ENCODE measurements at places on chromosomes 12 and 14.

- no peak for DNase-seq
Observed at GRCh38 chr12:43079476-43079875, 472.5 kb downstream of the ADAMTS20 start.

- no peak for DNase-seq
Observed at GRCh38 chr14:34251662-34252061, 210.4 kb downstream of the SPTSSA start.

DNA sequence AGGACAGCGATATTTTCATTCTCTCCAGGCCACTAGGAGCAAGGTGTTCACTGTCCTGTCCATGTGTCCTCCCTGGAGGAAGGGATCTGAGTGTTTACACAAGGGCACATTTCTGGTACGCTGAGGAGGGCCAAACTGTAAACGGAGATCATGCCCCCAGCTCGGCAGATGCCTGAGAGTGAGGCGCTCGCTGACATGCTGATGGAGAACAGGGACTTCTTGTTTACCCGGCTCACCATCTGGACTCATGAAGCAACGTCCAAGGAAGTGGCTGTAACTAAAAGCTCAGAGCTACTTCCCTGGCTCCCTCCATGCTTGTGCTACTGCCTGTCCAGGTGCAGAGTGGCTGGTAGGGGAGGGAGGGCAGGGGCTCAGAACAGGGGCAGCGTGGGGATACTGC lies 43.4 kb upstream of the KCNA1 start:
- no peak for DNase-seq

DNA sequence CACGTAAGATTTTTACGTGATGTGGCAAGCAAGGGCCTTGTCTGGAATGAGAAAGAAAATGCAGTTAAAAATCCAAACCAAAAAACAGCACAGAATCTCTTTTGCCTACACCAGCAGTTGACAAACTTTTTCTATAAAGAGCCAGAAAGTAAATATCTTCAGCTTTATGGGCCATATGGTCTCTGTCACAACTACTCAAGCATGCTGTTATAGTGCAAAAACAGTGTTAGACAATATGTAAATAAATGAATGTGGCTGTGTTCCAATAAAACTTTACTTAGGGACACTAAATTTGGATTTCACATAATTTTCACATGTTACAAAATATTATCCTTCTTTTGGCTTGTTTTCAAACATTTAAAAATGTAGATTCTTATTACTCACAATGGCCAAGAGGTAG lies 6.2 kb upstream of the ELK3 start:
- no peak for DNase-seq

- DNase-seq: no peak
Observed at GRCh38 chr12:50508970-50509663, 4.3 kb downstream of the DIP2B start.

- no peak for DNase-seq
Observed at GRCh38 chr12:52207106-52207505, 15.3 kb upstream of the KRT80 start.

DNA sequence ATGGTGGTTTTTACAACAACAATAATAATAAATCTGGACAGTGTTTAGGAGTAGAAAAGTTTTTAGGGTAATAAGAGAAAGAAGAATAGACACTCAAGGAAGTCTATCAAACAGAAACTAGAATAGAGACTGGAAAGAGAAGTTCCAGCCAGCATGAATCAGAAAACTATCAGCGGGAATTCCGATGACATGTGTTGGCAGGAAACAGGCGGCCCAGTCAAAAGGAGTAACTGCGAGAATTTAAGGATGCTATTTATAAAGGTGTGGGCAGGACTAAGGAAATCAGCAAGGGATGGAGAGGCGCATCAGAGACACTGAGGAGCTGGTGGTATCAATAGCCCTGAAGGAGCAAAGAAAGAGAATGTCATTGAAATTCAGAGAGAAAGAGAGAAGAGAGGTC lies 89.9 kb downstream of the TBX5 start:
- no peak for DNase-seq

- DNase-seq: peak; percentile 49
Observed at GRCh38 chr14:35333797-35334743, 41.9 kb downstream of the PSMA6 start.

DNA sequence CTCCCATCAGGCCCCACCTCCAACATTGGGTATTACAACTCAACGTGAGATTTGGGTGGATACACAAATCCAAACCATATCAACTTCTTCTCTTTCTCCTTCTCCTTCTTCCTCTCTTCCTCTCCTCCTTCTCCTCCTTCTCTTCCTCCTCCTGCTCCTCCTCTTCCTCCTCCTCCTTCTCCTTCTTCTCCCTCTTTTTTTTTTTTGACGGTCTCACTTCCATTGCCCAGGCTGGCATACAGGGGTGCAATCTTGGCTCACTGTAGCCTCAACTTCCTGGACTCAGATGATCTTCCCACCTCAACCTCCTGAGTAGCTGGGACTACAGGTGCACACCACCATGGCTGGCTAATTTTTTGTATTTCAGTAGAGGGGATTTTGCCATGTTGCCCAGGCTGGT lies 11.4 kb upstream of the NUBPL start:
- no peak for DNase-seq

- peak; percentile 79 for DNase-seq
Observed at GRCh38 chr12:48890657-48891418, 25.2 kb upstream of the RND1 start.

GRCh38 chr14:73870525-73871235 lies 16.0 kb upstream of the ZNF410 start:
- DNase-seq: no peak

GRCh38 chr12:2853626-2854025 lies 3.2 kb downstream of the TEX52 start:
- peak; percentile 28 for DNase-seq

DNA sequence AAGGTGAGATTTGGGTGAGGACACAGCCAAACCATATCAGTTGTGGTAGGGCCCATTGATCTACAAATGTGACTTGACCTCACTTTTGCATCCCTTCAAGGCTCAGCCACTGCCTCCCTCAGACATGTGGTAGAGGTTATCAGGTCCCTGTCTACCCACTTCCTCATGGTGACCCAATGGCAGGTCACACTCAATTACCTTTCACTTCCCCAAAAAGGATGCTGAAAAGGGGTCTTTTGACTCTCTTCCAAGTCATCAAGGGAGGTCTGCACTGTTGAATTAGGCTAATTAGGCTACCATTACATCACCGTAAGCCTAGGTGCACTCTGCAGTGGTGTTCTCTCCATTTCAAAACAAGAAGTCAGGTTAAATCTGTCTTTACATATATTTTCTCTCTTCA lies 22.6 kb upstream of the DRAM1 start:
- DNase-seq: no peak

DNA sequence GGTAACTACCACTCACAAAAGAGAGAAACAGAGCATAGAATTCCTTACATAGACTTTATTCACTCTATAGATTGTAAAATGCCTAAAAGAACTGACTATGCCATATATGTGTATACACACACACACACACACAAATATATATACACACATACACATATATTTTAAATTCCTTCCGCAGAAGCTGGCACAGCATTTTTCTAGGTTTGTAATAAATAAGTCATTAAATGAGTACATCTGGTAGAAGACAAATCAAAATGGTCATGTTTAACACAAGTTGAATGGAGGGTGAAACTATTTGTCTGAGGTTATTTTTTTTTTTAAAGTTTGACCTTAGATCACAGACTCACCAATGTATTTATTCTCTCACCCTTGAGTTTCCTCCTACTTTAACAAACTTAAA lies 58.2 kb downstream of the CCER1 start:
- DNase-seq: no peak

GRCh38 chr12:69816082-69816481 lies 8.9 kb upstream of the MYRFL start:
- no peak for DNase-seq

- no peak for DNase-seq
Observed at GRCh38 chr12:55965240-55965639, 602 bp downstream of the PMEL start.

DNA sequence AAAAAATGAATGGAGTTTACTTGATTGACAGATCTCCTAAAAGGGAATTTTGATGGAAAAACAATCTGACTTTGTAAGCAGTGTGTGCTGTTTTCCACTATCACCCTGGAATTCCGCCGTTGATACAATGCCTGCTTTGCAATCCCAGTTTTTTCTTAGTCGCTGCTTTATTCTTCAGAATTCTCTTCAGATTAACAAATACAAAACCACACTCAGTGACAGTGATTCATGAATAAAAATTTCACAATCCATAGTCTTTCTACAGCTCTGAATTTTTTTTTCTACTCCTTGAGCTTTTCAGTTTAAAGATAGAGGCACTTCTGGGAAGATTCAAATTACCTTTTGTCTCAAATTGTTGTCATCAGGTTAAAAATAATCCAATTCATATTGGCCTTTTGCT lies 44.6 kb upstream of the KITLG start:
- DNase-seq: no peak

DNA sequence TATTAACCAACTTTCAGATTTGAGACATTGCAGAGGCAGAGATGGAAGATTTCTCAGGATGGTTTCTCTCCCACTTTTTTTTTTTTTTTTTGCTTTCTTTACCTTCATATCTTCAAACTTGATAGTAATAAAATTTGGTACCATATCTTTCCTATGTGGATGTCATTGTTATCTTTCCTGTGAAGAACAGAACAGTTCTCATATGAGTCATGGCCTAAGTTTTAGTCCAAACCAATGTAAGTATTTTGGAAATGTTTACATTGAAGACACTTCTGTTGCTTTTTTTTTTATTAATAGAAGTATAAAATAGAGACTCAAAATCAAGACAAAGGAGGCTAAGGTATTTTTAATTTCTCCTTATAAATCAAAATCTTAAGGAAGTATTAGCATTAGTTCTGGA lies 95.2 kb downstream of the C12orf50 start:
- DNase-seq: no peak

DNA sequence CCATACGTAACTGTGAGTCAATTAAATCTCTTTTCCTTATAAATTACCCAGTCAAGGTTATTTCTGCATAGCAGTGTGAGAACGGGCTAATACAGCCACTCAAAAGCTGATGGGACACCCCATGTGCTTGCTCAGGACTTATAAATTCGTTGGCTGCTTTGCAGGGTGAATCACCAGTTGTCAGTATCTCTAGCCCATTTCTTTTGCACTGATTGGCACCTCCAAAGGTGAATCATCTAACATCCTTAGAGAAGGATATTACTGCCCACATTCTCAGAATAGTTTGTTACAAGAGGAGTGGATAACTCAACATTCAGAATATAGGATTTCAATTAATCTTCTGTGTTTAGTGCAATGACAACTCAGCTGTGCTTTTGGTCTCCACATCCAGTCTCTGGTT lies 601.5 kb downstream of the KCNH5 start:
- no peak for DNase-seq

DNA sequence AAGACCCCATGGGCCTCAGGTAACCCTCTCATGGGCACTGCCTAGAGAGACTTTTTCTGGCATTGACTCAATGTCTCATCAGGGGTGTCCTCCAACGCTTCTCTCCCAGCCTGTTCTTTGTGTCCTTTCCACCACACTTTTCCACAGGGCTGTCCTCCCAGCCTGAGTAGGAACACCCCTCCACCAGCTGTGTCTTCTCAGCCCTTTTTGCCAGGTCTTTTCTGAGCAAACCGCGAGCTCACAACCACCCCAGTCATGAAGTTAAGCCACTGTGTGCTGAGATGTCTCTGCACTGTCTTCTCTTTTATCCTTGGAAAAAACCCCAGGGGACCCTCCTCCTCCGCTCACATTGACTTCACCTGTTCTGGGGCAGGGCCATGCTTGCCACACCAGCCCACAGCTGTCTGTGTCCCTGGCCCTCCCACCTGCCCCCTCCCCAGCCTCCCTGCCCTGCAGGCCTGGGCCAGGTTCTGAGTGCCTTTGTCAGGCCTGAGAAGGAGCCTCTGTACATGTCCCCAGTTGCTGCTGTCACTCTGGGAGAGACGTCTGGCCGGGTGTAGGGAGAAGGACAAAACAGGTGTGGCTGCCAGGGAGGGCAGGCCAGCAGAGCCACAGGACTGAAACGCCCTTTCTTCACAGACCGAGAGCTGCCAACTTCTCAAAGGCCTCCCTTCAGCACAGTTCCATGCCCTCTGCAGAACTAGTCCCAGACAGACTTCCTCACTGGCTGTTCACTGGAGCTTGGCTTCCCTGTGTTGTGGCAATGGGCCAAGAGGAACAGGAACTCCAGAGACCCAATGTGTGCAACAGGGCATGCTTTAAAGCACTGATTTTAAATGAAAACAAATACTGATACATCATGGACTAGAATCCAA lies 50.5 kb upstream of the PNMA1 start:
- no peak for DNase-seq

GRCh38 chr14:102908766-102909455 lies 13.6 kb upstream of the AMN start:
- no peak for DNase-seq

DNA sequence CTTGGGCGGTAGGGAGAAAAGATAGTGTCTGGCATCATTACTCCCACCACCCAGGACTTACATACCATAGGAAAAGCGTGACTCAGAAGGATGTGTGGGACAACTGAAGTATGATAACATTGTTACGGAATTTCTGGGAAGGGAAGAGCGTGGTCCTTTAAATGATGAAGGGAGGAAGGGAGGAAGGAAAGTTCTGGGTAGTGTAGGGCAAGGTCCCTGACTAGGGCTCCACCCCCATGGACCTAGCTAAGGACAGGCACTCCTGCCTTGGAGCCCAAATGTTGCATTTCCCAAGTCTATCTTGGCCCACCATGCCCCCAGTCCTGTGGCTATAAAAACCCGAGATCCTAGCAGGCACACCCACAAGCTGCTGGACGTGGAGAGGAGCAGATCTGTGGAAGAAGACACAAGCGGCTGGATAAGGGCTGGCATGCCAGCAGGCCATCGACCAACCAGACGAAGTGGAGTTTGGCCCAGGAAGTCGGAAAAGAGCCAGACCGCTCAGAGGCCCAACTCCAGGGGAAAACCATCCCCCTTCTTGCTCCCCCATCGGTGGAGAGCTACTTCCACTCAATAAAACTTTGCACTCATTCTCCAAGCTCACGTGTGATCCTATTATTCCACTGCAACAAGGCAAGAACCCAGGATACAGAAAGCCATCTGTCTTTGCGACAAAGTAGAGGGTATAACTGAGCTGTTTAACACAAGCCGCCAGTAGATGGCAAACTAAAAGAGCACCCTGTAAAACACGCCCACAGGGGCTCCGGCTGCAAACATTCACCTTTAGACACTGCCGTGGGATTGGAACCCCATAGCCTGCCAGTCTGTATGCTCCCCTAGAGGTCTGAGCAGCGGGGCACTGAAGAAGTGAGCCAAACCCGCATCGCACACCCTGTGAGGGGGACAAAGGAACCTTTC lies 23.0 kb upstream of the RAB21 start:
- no peak for DNase-seq

DNA sequence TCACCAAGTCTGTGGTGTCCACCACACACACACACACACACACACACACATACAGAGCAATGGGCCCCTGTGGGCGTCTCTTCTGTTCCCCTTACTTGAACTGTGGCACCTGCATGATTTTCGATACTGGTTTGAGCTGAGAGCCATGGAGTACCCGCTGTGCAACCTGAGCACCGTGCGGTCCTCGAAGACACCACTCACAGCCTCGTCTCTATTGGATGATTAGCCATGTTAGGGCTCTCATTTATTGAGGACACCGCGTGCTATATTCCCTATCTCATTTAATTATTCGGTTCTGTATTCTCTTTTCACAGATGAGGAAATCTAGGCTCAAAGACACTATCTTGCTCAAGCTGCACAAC lies 623 bp upstream of the C14orf132 start:
- no peak for DNase-seq

GRCh38 chr12:130831246-130831645 lies 7.8 kb downstream of the STX2 start:
- DNase-seq: no peak

- no peak for DNase-seq
Observed at GRCh38 chr12:13801543-13801942, 179.9 kb downstream of the GRIN2B start.

Measured in CD4-positive, alpha-beta T cell treated with Interleukin-10 for 1 hour (primary cell).